T-helper 1 cell (primary cell): ENCODE measurements at places on chromosomes 1 and 21.

DNA sequence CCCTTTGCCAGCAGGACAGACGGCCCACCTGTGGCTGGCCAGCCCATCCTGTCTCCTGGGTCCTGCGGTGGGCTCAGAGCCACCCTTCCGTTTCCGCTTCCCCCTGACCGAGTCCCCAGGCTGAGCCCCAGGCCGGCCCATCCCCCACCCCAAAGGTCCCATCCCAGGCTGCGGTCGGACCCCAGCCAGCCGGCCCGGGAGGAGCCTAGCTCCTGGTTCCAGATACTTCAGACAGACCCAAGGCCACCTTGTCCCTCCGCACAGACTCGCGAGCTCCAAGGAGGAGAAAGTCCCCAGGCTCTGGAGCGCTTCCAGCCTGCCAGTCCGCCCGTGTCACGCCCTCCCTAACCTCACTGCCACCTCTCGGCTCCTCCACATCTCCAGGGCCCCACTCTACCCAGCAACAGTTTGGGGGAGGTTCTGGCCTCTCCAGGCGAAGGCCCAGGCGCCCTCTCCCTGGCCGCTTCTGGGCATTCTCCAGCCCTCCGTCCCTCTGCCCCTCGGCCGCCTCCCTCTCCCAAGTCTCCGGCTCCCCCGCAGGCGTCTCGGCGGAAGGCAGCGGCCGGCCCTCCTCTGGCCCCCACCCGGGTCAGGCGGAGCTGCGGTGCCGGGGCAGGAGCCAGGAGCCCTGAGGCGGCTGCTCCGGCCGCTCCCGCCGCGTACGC, 835 bp downstream of the LRRN2 start:
- peak; percentile 13 for DNase-seq

DNA sequence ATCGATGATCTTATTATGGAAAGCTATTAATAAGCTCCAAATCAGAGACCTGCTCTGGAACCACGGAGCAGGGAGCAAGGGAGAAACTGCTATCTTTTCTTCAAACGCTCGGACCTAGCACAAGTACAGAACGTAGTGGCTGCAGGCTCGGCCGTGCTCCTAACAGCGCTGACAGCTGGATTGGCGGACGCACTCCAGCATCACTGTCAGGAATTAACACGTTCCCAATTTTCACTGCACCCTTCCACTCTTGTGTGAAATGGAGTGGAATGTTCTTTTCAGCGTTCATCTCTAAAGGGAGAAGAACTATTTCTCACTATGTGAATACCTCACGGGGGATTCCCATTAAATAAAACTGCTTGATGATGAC, 106.9 kb downstream of the ZNF281 start:
- DNase-seq: no peak

- DNase-seq: no peak
These were observed 2.5 kb downstream of the AKNAD1 start for GRCh38 chr1:108854221-108855019.

DNA sequence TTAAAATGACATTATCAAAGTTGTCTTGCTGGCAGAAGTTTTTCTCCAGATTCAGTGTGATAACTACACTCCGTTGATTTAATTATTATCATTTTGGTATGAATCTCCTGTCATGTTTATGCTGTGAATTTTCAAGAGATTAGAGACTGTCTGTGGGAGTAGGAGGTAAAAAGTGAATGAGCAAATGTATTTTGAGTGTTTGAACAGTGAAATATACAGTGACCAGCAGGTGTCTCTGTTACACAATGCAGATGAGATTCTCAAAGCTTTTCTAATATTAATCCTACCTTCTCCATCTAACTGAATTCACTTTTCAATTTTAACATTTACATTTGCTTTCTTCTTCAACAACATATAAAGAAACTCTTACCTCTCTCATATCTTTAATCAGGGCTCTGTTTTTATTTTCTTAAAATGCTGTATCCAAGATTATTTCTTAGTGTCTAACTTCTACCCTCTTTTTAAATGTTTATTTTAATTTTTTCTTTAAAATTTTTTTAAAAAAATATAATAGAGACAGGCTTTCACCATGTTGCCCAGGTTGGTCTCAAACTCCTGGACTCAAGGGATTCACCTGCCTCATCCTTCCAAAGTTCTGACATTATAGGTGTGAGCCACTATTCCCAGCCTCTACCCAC, 20.9 kb upstream of the HSPA13 start:
- no peak for DNase-seq

- DNase-seq: no peak
These were observed 46.8 kb upstream of the TSPAN2 start for GRCh38 chr1:115136106-115136505.

DNA sequence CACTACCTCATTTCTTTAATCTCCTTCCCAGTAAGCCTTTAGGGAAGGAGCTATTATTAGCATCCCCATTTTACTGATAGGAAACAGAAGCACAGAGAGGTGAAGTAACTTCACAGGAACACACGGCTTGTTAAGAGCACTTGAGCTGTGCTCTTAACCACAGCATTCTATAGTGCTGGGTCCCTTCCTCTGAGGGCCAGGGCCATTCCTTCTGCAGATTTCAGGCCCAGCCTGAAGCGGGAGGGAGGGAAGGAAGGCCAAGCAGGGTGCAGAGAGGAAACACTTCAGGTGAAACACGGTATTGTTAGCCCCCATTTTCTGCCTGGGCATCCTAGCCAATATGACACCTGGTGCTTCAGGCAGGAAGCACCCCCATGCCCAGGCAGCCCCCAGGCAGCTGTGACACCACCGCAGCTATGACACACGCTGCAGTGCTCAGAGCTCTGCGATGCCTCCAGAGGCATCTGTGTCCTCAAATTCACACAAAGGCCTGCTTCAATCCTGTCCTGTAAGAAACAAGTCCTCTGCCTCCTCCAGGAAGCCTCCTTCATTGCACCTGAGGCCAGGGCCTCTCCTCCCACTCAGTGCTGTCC, 4.5 kb upstream of the EXTL1 start:
- DNase-seq: no peak

DNA sequence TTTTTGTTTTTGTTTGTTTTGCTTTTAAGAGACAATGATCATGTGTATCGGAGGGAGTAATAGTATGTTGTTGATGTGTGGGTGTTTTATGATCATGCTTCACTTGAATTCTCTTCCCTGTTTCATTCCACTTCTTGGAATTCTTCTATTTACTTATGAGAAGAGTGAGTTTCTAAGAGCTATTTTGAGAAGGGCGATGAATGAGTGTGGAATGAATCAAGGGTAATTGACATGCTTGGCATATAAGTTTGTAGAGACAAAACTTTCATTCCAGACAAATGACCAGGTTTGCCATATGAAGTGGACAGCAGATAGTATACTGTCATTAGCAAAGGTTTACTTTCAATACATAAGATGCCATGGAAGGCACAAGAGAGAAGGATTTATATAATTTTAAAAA, 42.3 kb upstream of the PDC start:
- DNase-seq: no peak

GRCh38 chr1:179156026-179156425, 73.5 kb downstream of the ABL2 start:
- DNase-seq: no peak

- DNase-seq: no peak
These were observed 112.9 kb downstream of the PTPN14 start for GRCh38 chr1:214438530-214438929.
